Stimulated activated CD8-positive, alpha-beta memory T cell treated with anti-CD3 and anti-CD28 coated beads, Interleukin-7, amount 100 ng/mL, for 1 hour (primary cell): ENCODE measurements at places on chromosomes 5 and 9.

- no peak for DNase-seq
Observed at GRCh38 chr5:11709021-11709420, 195.2 kb downstream of the CTNND2 start.

DNA sequence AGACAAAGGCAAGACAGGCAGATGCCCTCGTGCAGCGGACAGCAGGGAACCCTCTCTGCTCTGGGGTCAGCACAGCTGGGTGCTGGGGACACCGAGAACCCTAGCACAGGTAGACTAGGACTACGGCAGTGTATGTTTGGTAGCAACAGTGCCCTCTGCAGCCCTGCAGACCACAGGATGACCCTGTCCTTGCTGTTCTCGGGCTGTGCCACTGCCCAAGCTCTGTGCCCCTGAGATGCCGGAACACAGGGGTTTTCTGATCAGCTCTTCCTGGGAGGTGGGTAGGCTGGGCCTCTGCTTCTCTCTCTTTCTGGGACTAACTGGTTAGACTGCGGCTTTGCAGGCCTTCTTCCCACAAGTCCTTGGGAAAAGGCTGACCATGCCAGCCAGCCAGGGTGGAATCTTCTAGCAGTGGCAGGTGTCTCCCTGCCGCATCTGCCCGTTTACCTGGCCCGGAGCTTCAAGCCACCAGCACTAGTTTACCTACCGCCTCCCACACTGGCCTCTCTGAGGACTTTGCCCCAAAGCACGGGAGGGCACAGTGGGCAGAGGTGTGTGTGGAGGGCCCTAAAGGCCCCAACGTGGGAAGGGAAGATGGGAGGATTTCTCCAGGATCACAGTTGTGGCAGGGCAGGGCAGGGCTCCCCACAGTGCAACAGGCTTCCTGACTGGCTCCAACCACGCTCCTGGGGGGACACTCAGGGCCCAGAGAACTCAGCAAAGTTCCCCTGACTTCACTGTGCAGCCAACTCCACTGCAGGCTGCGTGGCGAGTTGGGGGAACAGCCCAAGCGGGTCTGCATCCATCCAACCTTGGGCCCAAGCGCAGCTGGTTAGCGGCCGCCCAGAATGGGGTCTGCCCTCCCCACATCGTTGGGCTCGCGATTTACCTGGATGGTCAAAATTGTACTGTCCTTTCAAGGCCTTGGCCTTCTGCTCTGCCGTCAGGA, 1.2 kb downstream of the UCK1 start:
- DNase-seq: no peak

DNA sequence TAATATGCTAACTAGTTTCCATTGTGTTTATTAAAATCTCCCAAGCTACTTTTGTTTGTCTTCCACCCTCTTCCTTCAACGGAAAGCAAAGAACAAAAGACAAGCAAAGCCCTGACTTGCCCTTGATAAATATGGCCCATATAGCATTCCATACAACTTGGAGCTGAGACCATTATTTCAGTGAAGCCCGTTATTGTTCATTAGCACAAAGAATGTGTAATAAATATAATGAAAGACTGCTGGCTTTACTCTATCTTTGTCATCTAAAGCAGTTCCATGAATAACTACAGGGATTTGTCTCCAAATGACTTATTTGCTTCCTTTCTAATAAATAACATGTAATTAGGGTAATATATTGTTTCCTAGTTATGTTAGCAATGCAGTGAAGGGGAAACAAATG, 270.7 kb upstream of the TLE4 start:
- no peak for DNase-seq

- no peak for DNase-seq
Observed at GRCh38 chr9:135978642-135979546, 17.7 kb upstream of the UBAC1 start.

DNA sequence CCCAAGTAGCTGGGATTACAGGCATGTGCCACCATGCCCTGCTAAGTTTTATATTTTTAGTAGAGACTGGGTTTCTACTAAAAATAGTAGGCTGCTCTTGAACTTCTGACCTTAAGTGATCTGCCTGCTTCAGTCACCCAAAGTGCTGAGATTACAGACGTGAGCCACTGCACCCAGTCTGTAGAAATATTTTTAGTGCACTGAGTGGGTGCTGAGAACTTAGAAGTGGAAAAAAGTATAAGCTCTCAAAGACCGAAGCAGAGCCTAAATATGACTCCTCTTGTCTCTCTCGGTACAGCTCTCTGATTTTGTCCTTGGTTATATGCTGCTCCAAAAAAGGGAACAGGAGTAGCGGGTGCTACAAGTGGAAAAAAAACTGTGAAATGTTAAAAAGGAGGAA, 353.8 kb upstream of the IZUMO3 start:
- no peak for DNase-seq

GRCh38 chr5:147360816-147361215, 126.0 kb downstream of the STK32A start:
- DNase-seq: no peak

DNA sequence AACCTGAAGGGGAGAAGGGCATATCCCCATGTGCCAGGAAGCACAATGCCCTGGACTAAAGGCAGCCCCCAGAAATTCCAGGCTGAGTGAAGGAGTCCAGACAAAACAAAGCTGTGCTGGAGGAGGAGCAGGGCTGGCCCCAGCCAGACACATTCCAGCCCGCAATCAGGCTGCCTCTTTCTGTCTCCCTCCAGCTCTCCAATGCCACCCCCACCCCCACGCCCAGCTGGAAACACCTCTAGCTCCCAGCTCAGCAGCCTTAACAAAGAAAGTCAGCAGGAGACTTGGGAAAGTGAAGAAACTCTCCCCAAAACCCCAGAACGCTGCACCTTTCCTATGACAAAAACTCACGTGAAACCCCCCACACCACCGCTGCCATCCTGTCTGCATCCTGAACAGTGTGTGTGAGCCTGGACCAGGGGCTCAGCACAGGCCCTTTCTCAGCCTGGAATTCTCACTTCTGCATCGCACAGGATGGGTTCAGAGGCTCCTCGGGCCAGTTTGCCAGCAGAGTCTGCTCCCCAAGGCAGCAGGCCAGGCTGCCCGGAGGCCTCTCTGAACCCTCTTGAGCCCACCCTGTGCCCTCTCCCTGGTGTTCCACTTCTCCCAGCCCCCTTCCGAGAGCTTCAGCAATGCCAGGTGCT, 96.2 kb upstream of the ICE1 start:
- no peak for DNase-seq

DNA sequence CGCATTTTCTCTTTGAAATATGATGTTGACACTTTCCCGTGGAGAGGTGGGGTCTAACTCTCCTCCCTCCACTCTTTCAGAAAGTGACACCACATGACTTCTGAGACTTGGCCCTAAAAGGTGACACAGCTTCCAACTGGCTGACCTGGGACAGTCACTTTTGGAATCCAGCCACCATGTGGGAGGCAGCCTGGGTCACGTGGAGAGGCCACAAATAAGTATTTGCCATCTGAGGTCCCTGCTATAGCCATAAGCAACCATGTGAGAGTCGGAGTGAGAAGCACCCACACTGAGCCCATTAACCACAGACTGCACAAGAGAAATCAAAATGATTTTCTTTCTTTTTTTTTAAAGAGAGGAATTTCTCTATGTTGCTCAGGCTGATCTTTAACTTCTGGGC, 4.1 kb upstream of the PHYKPL start:
- DNase-seq: no peak

DNA sequence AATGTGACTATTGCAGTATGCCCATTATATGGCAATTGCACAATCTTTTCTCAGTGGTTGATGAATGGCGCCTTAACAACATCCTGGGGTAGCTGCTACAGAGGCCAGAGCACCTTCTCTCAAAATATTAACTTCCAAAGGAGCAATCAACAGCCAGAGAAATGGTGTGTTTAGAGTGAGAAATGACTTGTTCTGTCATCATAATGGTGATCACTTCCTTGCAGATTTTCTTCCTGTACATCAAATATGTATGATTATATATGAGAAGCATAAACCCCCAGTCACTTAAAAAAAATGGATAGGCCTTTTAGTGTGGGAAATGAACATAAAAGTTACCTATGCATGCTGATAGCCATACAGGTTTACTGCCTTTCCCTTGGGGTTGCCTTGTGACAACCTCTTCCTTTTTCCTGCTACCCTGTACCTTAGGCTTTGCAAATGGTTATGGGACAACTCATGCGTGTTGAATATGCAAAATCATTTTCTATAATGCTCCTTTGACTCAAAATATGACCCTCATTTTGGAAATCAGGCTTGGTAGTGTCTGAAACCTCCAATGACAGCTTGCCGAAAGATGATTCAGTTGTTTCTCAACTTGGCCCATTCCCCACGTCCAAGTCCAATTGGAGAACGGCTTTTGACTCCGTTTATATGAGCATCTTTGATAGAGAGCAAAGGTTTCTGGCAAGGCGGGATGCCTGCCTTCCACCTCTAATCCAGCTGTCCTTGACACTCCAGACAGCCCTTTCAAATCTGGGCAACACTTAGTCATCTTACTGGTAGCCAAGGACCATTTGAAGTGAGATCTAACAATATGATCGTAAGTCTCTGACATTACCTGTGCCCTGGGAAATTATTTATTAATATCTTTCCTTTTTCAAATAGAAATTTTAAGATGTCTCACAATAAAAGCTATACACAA, 69.3 kb downstream of the SLC1A1 start:
- DNase-seq: no peak

DNA sequence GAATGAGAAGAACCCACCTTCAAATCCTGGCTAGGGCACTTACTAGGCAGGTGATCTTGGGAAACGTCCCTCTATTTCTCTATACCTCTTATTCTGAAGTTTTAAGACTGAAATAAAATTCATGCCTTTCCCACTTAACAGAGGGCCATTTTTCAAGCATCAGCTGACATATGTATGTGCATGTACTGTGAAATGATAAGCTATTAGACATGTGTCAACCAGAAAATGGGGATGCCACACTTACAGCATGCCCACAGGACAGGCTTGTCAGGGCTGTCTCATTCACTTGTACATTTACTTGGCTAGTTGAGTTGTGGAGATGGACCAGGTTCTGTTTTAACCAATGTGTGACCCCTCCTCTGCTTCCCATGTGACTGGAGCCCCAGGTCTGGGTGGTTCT, 78.5 kb downstream of the C9orf152 start:
- no peak for DNase-seq

DNA sequence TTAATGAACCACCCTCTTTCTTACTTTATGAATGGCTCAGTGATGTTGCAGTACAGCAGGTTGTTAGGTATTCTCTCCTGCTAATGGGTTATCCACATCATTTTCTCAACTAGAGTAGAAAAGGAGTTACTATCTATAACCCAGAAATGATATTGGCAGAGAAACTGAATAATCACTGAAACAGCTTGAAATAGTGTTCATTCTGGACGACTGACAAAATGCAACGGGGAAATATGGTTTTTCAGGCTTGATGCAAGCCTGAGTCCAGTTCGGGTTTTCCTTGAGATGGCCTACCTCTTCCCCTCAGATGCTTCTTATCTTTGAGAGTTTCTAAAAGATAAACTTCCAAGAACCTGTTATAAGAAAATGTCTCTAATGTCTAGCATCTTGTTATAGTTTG, 187.3 kb downstream of the RAB3C start:
- no peak for DNase-seq

- DNase-seq: no peak
Observed at GRCh38 chr9:96135753-96136290, 166.2 kb downstream of the HSD17B3 start.

DNA sequence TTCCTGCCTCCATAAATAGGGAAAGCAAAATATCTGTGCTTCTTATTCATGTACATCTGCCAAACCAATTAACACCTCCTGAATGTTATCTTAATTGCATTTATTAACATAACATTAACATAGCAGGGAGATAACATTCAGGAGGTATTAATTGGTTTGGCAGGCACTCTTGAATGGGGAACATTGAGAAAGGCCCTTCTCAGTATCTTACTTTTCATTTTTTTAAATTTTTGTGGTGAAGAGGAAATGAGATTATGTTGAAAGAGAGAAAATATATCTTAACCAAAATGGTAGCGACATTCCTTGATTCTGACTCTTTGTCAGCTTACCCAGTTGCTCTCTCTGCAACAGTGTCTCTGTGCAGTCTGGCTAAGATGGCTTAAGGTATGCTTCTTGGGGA, 100.4 kb upstream of the TLE1 start:
- DNase-seq: no peak

DNA sequence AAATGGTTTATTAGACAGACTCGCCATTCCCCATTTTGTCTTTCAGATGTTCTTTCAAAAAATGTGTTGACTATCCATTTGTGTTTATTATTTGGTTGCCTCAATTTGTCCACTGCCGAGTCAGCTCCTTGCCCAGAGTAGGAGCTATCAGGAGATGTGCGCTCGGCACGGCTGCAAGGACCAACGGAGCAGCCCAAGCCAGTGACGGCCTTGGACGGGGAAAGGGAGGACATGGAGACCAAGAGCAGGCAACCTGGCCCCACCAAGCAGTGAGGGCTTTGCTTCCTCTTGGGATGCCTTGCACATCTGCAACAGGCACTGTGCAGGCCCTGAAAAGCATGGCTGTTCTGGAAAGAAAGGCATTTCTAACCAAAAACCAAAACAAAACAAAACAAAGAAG, 69.8 kb downstream of the DEPDC1B start:
- no peak for DNase-seq

GRCh38 chr5:56064984-56065383, 70.2 kb upstream of the IL6ST start:
- DNase-seq: no peak

DNA sequence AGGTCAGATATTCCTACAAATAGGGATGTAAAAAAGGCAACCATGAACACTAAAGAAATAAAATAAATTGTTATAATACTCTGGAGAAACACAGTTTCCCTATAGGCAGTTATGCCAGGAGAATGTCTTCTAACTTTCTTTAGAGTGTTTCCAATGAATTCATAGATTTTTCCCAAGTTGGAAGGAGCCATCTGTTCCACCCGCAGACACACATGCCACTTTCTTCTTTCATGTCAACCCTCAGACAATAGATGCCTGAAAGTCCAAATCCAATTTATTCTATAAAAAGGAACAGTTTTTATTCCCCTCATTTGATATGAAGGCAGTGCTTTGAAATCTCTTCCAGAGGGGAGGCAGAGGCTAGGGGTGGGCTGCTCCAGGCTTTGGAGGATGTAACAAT, 418.1 kb downstream of the ACTL7B start:
- no peak for DNase-seq

GRCh38 chr5:135272311-135272805, 126.7 kb downstream of the MACROH2A1 start:
- DNase-seq: no peak

GRCh38 chr9:12539580-12539975, 153.6 kb upstream of the TYRP1 start:
- no peak for DNase-seq

- DNase-seq: no peak
Observed at GRCh38 chr9:87889065-87889881, 6.6 kb downstream of the SPATA31E1 start.

GRCh38 chr9:16828340-16829281, 41.9 kb downstream of the BNC2 start:
- no peak for DNase-seq

GRCh38 chr9:111274737-111275136, 55.3 kb downstream of the OR2K2 start:
- no peak for DNase-seq

DNA sequence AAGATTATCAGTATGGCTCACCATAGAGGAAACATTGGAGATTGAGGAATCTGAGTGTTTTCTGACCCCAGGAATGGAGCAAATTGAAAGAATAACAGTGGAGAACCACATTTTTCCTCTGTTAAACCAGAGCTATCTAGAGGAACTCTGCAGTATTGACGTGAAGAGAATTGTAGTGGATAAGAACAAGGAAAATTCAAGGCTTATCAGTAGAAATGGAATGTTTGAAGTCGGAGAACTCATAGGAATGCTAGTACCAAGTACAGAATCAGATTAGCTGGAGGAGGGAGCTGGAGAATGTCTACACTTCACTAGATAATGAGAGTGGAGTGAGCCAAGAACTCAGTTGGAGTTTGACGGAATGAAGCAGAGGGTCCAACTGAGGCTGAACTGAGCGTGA, 50.3 kb downstream of the SNCAIP start:
- DNase-seq: no peak

GRCh38 chr5:176875783-176876505, 23.2 kb downstream of the HK3 start:
- no peak for DNase-seq
